ENCODE measurements at places on chromosomes 12 and 14.

- no peak for DNase-seq
Measured at GRCh38 chr12:16075887-16076286, 164.8 kb downstream of the DERA start.

GRCh38 chr14:76957224-76957891, 71.2 kb downstream of the IRF2BPL start:
- no peak for DNase-seq

- no peak for DNase-seq
Measured at GRCh38 chr12:119686355-119686754, 18.4 kb downstream of the PRKAB1 start.

- no peak for DNase-seq
Measured at GRCh38 chr14:85317491-85318021, 212.4 kb upstream of the FLRT2 start.

DNA sequence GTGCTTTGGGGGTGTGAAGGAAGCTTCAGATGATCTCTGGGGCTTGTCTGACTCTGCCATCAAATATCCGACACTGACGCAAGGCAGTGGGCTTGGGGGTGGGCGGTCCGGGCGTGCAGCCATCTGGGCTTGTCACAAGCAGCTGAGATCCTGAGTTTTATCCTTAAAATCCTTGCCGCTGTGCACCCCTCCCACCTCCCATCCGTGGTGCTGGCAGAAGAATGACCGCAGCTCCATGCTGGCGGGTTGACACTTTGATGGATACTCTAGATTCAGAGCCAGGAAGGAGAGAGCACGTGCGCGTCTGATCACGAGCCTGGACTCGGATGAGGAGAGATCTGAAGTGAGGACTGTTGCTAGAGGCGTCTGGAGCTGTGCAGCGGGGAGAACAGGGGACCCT, 3.0 kb downstream of the ZFYVE21 start:
- no peak for DNase-seq

GRCh38 chr12:41407232-41407799, 219.2 kb downstream of the PDZRN4 start:
- no peak for DNase-seq

- DNase-seq, result no peak
Measured at GRCh38 chr12:578748-579419, 84.4 kb downstream of the NINJ2 start.

DNA sequence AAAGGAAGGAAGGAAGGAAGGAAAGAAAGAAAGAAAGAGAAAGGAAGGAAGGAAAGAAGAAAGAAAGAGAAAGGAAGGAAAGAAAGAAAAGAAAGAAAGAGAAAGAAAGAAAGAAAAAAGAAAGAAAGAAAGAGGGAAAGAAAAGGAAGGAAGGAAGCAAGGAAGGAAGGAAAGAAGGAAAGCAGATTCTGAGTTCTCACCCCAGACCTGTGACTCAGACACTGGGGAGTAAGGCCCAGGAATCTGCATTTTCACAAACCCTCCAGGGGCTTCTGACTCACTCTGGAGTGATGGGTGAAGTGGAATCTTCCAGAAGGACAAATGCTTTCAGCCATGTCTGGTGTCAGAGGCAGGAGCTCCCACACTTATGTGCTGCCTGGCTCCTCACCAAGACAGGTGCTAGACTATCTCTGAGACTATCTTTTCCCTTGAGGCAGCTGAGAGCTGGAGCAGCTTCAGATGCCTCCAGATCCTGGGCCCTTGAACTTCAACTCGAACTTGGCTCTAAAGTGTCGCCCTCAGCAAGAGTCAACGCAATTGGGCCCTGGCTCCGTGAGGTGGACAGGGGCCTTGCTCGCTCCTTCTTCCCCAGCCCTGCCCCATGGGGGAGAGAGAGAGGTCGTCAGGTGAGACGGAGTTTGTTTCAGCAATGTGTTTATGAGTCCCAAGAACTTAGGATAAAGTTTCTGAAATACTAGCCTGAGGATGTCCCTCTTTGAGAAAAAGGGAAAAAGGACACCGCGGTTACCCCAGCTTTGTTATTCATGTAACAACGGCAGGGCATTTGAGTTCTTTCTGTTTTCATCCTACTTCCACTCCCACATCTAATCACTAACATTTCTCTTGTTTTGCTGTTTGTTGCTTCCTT, 19.8 kb upstream of the SCARB1 start:
- no peak for DNase-seq

GRCh38 chr14:96114002-96114401, 74.8 kb downstream of the C14orf132 start:
- DNase-seq, result no peak

GRCh38 chr12:113138826-113139225, 3.3 kb upstream of the RASAL1 start:
- DNase-seq, result no peak

DNA sequence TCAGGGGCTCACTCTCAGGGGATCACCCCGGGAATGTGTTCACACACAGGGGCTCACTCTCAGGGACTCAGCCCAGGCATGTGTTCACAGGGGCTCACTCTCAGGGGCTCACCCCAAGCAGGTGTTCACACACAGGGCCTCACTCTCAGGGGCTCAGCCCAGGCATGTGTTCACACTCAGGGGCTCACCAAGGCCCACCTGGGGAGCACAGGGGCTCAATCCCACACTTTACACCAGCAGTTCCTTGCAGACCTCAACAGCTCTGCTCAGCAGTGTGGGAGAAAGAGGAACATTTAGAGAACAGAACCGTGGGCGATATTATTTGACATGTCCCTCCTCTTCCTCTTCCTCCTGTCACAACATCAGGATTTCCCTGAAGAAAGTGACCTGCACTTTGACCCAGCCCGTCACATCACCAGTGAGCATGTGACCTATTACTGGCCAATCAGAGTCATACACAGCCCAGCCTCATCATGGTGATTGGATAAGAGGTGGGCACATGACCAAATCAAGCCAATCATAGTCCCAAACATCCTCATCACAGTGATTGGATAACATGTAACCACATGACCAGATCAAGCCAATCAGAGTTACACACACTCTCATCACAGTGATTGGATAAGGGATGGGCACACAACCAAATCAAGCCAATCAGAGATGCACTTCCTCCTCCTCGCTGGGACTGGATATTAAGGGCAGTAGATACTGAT, 359.4 kb upstream of the SFSWAP start:
- DNase-seq, result no peak

- DNase-seq, result no peak
Measured at GRCh38 chr12:93441081-93441616, 598 bp downstream of the UBE2N start.

GRCh38 chr12:28540324-28540714, 350.1 kb downstream of the CCDC91 start:
- no peak for DNase-seq

DNA sequence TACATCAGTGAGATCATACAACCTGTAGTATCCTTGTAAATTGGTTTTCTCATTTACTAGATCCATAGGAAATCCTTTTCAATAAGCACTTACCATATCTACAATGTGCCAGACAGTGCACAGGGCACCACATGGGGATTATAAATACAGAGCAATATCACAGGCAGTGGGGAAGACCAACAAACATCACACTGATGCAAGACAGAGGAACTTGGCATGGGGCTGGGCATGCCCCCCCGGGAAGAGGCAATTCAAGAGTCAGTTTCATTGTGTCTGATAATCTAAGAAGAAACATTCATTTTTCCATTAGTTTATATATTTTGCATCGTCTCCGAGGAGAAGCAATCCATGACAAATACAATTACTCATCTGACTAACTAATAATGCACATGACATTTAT, 16.2 kb downstream of the NT5DC3 start:
- no peak for DNase-seq

GRCh38 chr12:53205747-53206419, 1.2 kb downstream of the ITGB7 start:
- no peak for DNase-seq

DNA sequence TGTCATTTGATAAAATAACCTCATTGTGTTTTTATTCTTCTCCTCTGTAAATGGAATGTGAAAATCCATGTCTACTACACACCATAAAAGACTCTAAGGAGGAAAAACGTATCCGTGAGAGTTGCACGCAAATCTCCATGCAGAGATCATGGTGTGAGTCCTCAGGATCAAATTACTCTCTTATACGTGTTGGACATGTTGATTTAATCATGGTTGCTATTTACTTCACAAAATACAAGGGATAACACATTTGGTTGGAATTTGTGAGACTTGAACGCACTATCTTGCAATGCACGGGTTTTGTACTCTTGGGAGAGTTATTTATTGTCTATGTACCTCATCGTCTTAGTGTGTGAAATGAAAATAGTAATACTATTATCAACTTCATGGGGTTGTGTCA, 128.0 kb upstream of the RASSF8 start:
- no peak for DNase-seq

DNA sequence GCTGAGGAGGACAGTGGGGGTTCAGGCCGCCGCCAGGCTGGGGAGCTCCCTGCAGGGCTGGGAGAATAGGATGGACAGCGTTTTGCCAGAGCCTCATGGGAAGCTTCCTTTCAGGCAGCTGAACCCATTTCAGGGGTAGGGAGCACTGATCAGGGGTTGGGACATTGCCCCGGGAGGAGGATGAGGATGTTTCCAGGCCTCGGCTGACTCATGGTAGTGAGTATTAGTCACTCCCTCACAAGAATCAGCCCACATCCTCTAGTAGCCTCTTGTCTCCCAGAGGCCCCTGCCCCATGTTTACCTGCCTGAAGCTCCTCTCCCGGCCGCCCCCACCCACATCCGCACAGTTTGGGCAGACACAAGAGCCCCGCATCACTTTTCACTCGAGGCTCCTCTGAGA, 89.8 kb downstream of the ZFP36L1 start:
- DNase-seq, result no peak

DNA sequence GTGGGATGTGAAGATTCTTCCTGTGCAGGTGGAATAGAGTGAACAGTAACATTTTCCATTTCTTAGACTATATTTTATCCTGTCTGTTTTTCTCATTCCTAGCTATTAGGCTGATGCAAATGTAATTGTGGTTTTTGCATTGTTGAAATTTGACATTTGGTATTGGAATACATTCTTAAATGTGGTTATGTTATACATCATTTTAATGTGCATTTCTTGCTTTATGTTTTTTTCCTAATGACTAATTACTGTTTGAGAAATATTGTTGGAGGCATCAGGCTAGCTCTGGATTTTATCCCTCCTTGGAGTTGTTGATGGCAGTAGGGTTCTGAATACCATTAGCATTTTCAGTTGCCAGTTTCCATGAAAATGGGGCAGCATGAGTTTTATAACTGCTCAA, 75.9 kb upstream of the GNG2 start:
- no peak for DNase-seq
